ENCODE measurements at places on chromosomes 4 and X. TPM values are rescaled to one million over a fixed set of nuclear protein-coding genes. Genes with fewer than 3 reads are reported as not detected.

- no peaks in the 10 kb centered on the region for H3K4me1 ChIP-seq
- no peaks in the 10 kb centered on the region for H3K36me3 ChIP-seq
- H3K4me3 ChIP-seq: no peak overlapping the region
- no peaks in the 10 kb centered on the region for H3K27me3 ChIP-seq
Observed at GRCh38 chr4:56742080-56742871, 61.2 kb upstream of the HOPX start.

The BRS3 gene
- not detected for total RNA-seq

The KLF8 gene
- total RNA-seq: 0.47 TPM

DNA sequence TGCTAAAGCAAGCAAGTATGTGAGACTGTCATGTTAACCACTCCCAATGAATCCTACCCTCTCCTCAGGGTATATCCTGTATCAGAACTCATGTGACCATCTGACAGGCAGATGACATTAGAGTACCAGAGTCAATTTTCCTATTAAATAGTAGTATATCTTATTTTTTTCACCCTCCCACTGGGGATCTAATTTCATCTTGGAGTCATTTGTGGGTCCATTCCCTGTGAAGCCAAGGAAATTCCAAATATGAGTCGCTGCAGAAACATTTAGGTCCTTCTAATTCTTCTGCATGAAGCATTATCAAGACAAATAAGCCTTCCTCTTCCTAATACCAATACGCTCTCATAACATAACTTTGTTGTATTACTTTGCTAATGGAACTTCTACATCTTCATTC lies 52.2 kb upstream of the BLTP1 start:
- H3K36me3 ChIP-seq: no peaks in the 10 kb centered on the region
- H3K4me3 ChIP-seq: no peak overlapping the region
- H3K27ac ChIP-seq: no peak overlapping the region

The CDX4 gene
- total RNA-seq: not detected

Measured in liver (tissue), 10 donors.